ENCODE measurements at places on chromosomes 16 and 17. TPM values are rescaled to one million over a fixed set of nuclear protein-coding genes. Genes with fewer than 3 reads are reported as not detected.

- DNase-seq, result no peak
These were observed 5.4 kb upstream of the KIF18B start for GRCh38 chr17:44952946-44953475.

Gene STXBP4
- 40.1 TPM for total RNA-seq

- no peak for DNase-seq
These were observed 3.7 kb upstream of the LYZL6 start for GRCh38 chr17:35947156-35947585.

DNA sequence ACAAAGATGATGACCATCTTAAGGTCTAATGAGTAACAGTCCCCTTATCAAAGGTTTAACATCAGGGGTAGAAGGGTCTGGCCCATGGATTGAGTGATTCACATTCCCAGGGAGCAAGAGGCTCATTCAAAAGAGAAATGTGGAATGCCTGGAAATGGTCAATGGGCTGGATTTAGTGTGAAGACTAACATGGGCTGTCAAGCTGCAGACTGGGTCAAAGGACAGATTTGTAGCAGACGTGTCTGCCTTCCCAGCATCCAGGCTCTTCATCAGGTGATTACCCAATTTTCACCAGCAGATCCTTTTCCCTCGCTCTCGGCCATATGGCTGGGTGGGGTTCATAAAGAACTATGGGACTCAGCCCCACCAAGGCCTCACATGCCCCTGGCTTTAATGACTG, 26.8 kb downstream of the DCUN1D3 start:
- no peak for DNase-seq

- no peak for DNase-seq
These were observed 14.3 kb upstream of the NAGLU start for GRCh38 chr17:42521666-42522262.

DNA sequence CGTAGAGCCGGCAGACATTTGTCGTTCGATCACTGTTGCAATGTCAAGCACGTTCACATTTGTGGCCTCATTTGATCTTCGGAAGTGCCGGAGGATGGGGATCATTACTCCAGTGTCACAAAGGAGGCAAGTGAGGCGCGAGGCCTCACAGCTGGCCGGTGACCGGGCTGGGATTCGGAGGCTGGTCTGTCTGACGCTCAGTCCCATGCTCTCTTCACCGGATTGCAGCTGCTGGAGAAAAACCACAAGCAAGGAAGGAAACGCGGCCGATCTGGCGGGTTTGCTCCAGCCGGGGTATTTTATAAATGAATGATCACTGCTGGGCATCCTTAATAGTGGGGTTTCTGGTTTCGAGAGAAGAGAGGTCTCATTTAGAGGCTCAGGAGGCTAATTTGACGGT, 127.8 kb downstream of the OR1D5 start:
- no peak for DNase-seq

- no peak for DNase-seq
These were observed 1.3 kb downstream of the SPN start for GRCh38 chr16:29664091-29664921.

GRCh38 chr17:40209404-40210093, 9.6 kb upstream of the WIPF2 start:
- DNase-seq, result no peak

- DNase-seq, result no peak
These were observed 13.0 kb upstream of the NFATC3 start for GRCh38 chr16:68072038-68072695.

DNA sequence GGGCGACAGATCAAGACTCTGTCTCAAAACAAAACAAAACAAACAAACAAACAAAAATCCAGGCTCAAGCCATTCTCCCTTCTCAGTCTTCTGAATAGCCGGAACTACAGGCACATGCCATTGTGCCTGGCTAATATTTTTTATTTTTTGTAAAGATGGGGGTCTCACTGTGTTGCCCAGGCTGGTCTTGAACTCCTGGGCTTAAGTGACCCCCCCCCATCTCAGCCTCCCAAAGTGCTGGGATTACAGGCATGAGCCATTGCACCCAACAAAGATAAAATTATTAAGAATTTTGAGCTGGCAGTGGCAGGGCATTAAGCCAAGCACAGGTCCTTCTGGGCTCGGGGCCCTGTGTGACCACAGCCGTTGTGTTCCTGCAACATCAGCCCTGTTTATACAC, 69.9 kb upstream of the CBX4 start:
- no peak for DNase-seq

DNA sequence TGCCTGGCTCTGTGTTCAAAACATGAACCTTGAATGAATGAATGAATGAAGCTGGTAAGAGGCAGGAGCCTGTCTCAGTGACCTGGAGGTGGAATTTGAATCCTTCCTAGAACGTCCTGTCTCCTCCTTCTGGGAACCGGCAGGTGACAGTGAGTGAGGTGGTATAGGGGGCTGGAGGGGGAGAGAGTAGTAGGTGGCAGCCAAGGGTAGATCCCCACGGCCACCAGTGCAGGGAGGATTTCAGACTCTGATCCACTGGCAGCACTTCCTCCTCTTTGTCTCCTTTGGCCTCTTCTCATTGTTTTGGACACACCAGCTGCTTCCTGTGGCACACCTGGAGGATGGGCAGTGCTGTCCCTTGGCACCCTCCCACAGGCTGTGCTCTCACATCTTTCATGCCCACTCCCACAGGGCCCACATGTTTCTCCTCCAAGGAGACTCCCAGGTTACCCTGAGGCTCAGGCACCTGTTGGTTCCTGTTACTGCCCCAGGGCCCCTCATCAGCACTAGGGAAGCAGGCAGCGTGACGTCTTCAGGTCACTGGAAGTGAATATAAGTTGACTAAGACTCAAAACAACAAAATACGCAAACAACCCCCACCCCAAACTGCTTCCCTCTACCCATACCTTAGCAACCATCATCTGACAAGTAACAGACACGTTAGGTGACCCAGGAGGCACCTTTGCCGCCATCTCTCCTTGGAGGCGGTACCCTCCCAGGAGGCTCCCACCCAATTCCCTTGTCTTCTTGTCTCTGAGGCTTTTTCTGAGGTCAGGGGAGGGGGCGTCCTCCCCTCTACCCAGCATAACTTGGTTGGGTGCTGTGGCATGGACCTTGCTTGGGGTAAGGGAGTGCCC, 84.6 kb downstream of the N4BP1 start:
- DNase-seq, result no peak

Gene TNFRSF13B
- total RNA-seq, result not detected

Gene CD300LB
- total RNA-seq, result 0.07 TPM

GRCh38 chr16:5463820-5464219, 366.2 kb upstream of the EEF2KMT start:
- no peak for DNase-seq

GRCh38 chr17:3724378-3725077, 825 bp downstream of the HASPIN start:
- no peak for DNase-seq

GRCh38 chr16:84751947-84752346, 52.1 kb downstream of the USP10 start:
- DNase-seq, result no peak

- no peak for DNase-seq
These were observed 15.4 kb upstream of the TMEM92 start for GRCh38 chr17:50258647-50259476.

GRCh38 chr17:40309949-40310510, 1.1 kb downstream of the RARA start:
- DNase-seq, result no peak

- DNase-seq, result no peak
These were observed 39.8 kb upstream of the AKAP1 start for GRCh38 chr17:57044976-57045867.

Gene KRT25
- total RNA-seq, result not detected

GRCh38 chr17:62684179-62684578, 56.7 kb downstream of the MRC2 start:
- no peak for DNase-seq

GRCh38 chr17:76714822-76715495, 4.2 kb upstream of the MXRA7 start:
- DNase-seq, result no peak

DNA sequence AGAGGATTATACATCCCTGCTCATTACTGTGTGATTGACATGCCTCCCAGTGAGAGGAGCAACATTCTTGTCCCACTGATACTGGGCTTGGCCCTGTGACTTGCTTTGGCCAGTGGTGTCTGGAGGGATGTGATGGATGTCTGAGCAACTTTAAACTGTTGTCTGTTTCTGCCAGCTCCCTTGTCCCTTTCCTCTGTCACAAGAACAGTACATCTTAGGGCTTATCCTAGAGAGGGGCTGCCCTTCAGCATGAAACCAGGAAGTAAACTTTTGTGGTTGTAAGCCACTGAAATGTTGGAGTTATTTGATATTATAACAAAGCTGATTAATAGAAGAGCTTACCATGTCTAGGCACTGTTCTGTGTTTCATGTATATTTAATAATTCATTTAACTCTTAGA, 82.9 kb upstream of the GPRC5B start:
- DNase-seq, result no peak

GRCh38 chr16:74926805-74927204, 58.1 kb downstream of the WDR59 start:
- no peak for DNase-seq

- no peak for DNase-seq
These were observed 102.6 kb upstream of the ZNF750 start for GRCh38 chr17:82942166-82943130.

GRCh38 chr17:77610518-77610893, 348.0 kb upstream of the TNRC6C start:
- DNase-seq, result no peak

Gene AOC3
- 0.55 TPM for total RNA-seq

Gene ALOX15B
- total RNA-seq, result not detected

DNA sequence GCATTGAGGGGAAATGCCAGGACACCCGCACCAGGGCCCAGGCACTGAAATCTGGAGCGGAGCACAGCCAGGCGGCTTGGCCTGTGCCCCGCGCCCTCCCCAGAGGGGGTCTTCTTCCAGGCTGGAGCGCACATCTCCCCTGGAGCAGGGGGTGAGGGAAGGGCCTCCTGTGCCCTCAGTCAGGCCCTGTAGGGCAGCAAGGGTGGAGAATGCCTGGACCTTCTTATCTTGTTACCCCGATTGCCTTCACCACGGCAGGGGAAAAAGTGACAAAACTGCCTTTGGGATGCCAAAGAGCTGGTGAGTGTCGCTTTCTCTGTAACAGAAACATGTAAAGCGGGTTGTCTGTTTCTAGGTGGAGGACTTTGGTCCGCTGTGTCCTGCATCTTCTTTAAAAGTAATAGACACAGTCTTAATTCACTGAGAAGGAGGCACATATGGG, 48.3 kb upstream of the BAHCC1 start:
- no peak for DNase-seq

- DNase-seq, result no peak
These were observed 3.0 kb downstream of the ALKBH5 start for GRCh38 chr17:18186627-18186982.

GRCh38 chr17:70609566-70609965, 440.2 kb downstream of the KCNJ2 start:
- no peak for DNase-seq

Gene TBC1D3K
- not detected for total RNA-seq

- no peak for DNase-seq
These were observed 19.5 kb downstream of the COTL1 start for GRCh38 chr16:84598360-84598759.

DNA sequence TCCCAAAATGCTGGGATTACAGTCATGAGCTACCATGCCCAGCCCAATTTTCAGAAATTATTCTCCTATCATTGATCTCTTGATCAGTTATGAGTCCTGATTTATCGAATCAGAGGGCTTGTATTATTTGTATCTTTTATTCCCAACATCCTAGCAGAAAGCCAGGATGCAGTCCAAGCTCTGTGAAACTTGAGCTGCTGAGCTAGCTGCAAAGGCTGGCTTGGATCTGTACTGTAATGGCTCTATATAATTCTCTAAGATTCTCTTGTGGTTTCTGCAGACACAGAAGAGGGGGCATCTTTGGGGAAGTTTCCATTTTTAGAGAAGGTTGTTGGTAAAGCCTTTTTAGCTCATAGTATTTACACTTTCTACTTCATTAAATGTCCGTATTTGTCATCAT, 227.1 kb downstream of the MAP2K4 start:
- no peak for DNase-seq

- DNase-seq, result no peak
These were observed 31.4 kb upstream of the GFOD2 start for GRCh38 chr16:67750466-67750865.

GRCh38 chr17:76446449-76447231, 6.3 kb downstream of the UBE2O start:
- DNase-seq, result peak; percentile 70

DNA sequence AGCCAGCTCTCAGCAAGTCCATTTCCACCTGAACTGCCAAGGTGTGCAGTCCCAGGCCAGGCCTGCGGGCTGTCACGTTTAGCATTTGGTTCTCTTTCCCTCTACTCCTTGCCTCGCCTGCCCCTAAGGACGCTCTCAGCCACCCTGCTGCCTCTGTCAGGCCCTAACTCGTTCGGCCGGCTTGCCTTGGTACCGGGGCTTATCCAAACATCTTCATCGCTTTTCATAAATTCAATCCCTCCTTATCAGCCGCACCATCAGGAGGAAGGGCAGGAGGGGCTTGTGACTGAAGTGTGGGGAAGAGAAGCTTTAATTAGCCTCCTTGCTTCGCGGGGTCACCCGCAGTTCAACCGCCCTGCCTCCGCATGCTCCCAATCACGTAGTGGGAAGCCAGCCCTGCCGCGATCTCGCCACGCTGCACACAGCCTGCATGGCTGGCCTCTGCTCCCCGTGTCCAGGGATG, 231.1 kb downstream of the SOX9 start:
- DNase-seq, result no peak

Gene SPNS3
- total RNA-seq, result 0.89 TPM

GRCh38 chr17:75542229-75542628, 16.7 kb downstream of the LLGL2 start:
- DNase-seq, result no peak

GRCh38 chr17:42210046-42210445, 15.8 kb upstream of the GHDC start:
- no peak for DNase-seq

Gene GP1BA
- not detected for total RNA-seq

Gene AARSD1
- 33.6 TPM for total RNA-seq

Gene RHBDF2
- 101 TPM for total RNA-seq

- DNase-seq, result no peak
These were observed 32.0 kb downstream of the FANCA start for GRCh38 chr16:89784406-89784805.

Gene CDRT15
- not detected for total RNA-seq

GRCh38 chr16:55478827-55479429, at the start of gene MMP2:
Gene MMP2, plus strand, starts transcription at chr16:55479198. Its CDS starts 282 bp downstream, at chr16:55479480.
- no peak for DNase-seq

Gene TEDC2
- 12.0 TPM for total RNA-seq

DNA sequence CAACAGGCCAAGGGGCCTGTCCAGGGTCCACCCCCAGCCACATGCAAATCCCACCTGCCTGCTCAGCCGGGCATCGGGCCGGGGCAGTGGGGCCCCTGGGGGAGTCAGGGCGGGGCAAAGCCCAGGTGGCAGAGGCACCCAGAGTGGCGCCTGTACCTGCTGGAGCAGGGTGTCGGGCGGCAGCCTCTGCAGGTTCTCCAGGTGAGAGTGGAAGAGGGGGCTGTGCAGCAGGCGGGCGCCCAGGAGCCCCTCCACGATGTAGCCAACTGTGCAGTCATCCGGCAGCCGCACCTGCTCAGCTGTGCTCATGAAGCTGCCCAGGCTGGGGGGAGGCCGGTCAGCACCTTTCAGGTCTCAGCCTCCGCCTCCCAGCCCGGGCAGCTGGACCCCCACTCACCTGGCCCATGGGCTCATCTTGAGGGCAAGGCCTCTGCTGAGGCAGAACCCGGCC, 2.1 kb downstream of the RFNG start:
- no peak for DNase-seq

Gene GAS2L2
- total RNA-seq, result not detected

- peak; percentile 21 for DNase-seq
These were observed 130.1 kb upstream of the TMEM97 start for GRCh38 chr17:28188841-28189263.
